ENCODE measurements at places on chromosomes 7 and 10. TPM values are rescaled to one million over a fixed set of nuclear protein-coding genes. Genes with fewer than 3 reads are reported as not detected.

DNA sequence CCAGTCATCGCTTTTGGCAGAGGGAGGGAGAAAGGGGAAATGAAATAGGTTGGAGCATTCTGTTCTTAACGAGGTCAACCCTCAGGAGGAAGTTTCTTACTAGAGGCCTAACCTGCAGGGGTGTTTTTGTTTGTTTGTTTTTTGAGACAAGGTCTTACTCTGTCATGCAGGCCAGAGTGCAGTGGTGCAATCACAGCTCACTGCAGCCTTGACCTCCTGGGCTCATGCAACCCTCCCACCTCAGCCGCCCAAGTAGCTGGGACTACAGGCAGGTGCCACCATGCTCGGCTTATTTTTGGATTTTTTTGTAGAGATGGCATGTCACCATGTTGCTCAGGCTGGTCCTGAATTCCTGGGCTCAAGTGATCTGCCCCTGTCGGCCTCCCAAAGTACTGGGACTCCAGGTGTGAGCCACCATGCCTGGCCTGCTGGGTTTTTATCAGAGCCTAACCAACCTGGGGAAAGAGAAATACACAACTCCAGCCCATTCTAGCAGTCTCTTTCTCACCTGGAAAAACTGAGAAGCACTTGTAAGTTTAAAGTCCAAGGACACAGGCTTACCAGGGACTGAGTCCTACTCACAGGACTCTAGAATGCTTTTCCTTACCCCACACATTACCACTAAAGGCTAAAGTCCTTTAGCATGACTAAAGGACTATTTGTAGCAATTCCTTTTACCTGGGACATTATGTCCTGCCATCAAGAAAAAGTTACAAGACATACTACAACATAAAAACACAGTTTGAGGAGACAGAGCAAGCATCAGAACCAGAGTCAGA is 101.0 kb upstream of the EGFR start:
- H3K27ac ChIP-seq = no peak overlapping the region
- DNase-seq = no peak
- H3K36me3 ChIP-seq = no peaks in the 10 kb centered on the region
- H3K27me3 ChIP-seq = no peaks in the 10 kb centered on the region

- H3K27ac ChIP-seq = no peak overlapping the region
- H3K36me3 ChIP-seq = no peaks in the 10 kb centered on the region
- no peaks in the 10 kb centered on the region for H3K27me3 ChIP-seq
- H3K4me1 ChIP-seq = no peaks in the 10 kb centered on the region
- DNase-seq = no peak
Observed at GRCh38 chr10:128398118-128398517, 271.9 kb upstream of the MKI67 start.

DNA sequence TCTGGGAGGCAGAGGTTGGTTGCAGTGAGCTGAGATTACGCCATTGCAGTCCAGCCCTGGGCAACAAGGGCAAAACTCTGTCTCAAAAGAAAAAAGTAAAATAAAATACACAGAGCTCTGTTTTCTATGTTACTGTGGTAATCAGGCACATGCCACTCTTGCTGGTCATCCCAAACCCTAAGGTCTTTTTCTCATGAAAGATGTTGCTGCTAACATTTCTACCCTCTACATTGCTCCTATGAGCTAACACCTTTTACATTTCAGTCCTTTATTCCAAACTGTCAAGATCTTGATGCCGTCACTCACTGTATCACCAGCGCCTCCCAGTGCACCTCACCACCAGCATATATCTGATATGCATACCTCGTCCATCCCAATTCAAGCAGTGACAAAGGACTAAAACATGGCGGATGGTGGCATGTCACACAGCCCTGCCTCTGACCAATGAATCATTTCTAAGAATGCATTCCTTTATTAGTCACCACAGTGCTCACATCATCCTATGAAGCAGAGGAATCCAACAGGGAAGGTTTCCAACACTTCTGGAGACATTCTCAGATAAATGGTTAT is 4.3 kb downstream of the DAGLB start:
- H3K36me3 ChIP-seq = no peaks in the 10 kb centered on the region
- no peak overlapping the region for H3K27ac ChIP-seq
- H3K4me1 ChIP-seq = peaks cover 8% of the 10 kb centered on the region

- H3K4me1 ChIP-seq = peaks cover 27% of the 10 kb centered on the region
- peak overlapping the region; percentile 97 for H3K27ac ChIP-seq
- H3K4me3 ChIP-seq = peak overlapping the region; percentile 29
- DNase-seq = no peak
- H3K36me3 ChIP-seq = no peaks in the 10 kb centered on the region
- H3K27me3 ChIP-seq = no peaks in the 10 kb centered on the region
Observed at GRCh38 chr10:132463333-132464255, 66.6 kb downstream of the PWWP2B start.

- H3K27me3 ChIP-seq = no peaks in the 10 kb centered on the region
- H3K4me1 ChIP-seq = no peaks in the 10 kb centered on the region
- DNase-seq = no peak
- no peak overlapping the region for H3K27ac ChIP-seq
- H3K36me3 ChIP-seq = no peaks in the 10 kb centered on the region
- H3K4me3 ChIP-seq = no peak overlapping the region
Observed at GRCh38 chr7:137747359-137748031, 99.3 kb downstream of the DGKI start.

DNA sequence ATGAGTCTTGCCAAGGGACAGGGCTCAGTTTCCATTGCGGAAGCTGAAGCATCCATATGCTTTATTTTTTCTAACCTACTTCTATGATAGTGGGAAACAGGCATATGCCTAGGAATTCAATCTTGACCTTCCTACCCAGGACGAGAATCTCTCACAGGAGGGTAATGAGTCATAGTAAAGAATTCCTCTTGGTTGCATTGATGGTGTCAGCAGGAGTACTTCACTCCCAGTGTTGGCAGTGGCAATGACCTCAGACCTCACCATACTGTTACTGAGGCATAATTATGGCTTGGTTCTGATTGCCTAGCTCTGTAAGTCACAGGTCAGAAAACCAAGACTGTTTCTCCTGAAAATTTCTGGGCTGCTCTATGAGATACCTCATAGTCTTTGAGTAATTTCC is 552.9 kb downstream of the ARL4A start:
- no peaks in the 10 kb centered on the region for H3K4me1 ChIP-seq
- H3K27me3 ChIP-seq = no peaks in the 10 kb centered on the region
- no peak overlapping the region for H3K4me3 ChIP-seq

- no peaks in the 10 kb centered on the region for H3K36me3 ChIP-seq
- H3K27me3 ChIP-seq = no peaks in the 10 kb centered on the region
- no peak overlapping the region for H3K4me3 ChIP-seq
- H3K4me1 ChIP-seq = no peaks in the 10 kb centered on the region
Observed at GRCh38 chr10:69831231-69831855, 29.6 kb downstream of the COL13A1 start.

GRCh38 chr7:150954201-150954985 is 23.7 kb downstream of the KCNH2 start:
- DNase-seq = no peak
- peaks cover 11% of the 10 kb centered on the region for H3K4me1 ChIP-seq
- H3K4me3 ChIP-seq = no peak overlapping the region
- no peaks in the 10 kb centered on the region for H3K36me3 ChIP-seq
- no peaks in the 10 kb centered on the region for H3K27me3 ChIP-seq

The IMMP2L gene
- 22.7 TPM for total RNA-seq

The HABP2 gene
- not detected for total RNA-seq

The FIGNL1 gene
- total RNA-seq = 4.7 TPM

The METTL2B gene
- total RNA-seq = 49.0 TPM

The COL17A1 gene
- 0.49 TPM for total RNA-seq
